A172 (cell line): ENCODE measurements at places on chromosomes 16 and 17. TPM values are rescaled to one million over a fixed set of nuclear protein-coding genes. Genes with fewer than 3 reads are reported as not detected.
A peak's percentile ranks its signal among the peaks of the same experiment; 100 is the strongest.

Gene ZFP3
- total RNA-seq: 0.72 and 1.1 TPM in 2 replicates

Gene ABCC11
- not detected in 2 replicates for total RNA-seq

Gene HSD17B1
- 1.3 and 1.6 TPM in 2 replicates for total RNA-seq

- no peak for DNase-seq
Observed at GRCh38 chr17:29049541-29050145, 6.7 kb downstream of the PIPOX start.

GRCh38 chr16:89599451-89599858 lies 14.0 kb upstream of the DPEP1 start:
- DNase-seq: peak; percentile 79

DNA sequence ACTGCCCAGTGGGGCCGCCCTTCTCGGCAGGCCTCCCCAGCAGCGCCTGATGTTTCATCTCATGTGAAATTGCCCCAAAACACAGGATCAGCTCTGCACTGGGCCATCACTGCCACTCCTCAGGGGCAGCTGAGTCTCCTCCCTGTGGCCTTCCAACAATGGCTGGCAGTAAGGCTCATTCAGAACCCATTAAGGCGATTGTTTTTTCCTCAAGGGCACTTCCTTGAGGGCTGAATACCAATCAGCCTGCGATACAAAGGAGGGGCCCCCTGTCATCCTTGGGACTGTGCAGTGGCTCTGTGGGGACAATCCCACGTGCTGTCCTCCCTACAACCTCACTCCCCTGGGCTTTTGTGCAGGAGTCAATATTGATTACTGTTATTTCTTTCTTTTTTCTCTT lies 47.5 kb downstream of the XYLT1 start:
- no peak for DNase-seq

DNA sequence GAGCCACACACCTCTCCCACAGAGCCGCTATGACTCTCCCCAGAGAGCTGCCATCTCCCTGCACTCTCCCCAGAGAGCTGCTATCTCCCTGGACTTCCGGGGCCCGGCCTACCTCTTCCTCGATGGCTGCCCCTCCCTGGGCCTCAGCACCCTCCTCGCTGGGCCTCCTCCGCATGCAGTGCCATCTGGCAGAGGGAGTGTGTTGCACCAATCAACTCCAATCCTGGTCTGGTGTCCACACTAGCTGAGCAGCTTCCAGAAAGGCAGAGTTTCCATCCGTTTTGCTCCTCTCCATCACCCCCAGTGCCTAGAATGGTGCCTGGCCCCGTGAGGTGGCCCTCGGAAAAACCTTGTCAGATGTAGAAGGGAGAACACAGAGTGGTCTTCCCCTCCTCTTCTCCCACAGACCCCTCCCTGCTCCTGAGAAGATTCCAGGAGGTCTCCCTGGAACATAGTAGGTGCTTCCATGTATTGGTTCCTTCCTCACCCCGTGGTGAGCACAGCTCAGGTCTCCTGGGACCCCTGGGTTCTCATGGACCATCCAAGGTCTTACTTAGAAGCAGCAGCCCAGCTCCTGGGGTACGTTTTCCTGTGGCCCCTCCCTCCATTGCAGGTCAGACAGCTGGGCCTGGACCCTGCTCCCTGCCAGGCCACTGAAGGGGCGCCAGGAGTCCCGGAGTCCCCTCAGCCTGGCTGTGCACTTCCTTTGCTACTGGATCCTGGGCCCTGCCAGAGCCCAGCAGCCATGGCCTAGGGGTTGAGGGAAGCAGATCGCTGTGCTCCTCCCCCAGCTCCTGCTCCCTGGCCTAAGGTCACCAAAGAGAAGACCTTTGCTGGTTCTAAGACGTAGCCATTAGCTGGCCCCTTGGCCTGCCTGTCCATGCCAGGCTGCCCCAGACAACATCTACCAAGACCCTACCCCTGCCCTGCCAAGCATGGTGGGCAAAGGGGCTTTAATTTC lies 233.8 kb upstream of the GSE1 start:
- no peak for DNase-seq

DNA sequence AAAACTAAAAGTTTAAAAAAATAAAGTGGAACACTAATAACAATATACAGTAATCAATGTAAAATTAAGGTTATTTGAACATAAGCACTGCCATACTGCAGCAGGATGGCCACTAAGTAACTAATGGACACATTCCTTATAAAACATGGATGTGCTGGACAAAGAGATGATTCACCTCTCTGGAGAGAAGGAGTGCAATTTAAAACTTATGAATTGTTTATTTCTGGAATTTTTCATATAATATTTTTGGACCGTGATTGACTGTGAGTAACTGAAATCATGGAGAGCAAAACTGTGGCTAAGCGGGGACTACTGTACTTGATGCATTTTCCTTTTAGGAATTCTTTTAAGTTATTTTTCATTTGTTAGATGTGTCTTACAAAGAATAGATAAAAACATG lies 21.8 kb downstream of the CBFB start:
- no peak for DNase-seq
